ENCODE measurements at places on chromosomes 2 and 18.

DNA sequence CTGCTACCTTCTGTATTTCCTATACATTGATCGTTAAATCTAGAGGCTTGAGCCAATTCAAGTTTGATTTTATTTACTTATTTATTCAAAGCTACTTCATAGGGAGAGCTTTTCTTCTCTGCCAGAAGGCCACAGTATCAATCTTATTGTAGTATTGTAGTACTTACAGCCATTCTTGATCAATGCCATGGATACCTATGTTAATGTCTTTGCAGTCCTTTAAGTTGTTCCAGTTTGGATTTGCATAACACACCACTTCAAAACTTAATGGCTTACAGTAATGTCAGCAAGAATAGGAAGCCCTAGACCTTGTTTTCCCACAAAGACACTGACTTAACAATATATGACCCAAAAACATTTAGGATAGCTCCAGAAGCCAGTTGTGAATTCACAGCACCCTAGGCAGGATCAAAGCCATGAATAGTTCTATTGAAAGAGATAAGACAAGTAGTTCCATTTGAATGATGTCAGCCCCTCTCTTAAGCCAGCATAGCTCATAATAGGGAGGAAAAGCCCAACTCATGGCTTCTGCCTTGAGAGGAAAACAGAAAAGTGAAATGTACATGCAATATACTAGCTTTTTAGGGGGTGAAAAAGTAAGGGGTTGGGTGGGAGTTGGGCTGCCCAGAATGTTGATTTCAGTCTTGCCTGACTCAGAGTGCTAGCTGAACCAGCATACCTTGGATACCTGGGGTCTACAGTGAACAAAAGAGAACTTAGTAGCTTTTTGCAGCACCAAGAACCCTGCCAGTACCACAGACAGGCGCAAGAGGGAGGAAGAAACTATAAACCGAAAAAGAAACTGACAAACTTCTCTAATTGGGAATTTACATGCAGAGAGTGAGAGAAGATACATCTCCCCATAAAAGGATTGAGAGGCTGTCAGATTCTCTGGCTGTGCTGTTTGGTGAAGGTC is 101.4 kb downstream of the CAMKMT start:
- DNase-seq, result no peak

- no peak for DNase-seq
These were observed 374.5 kb downstream of the NCKAP5 start for GRCh38 chr2:133193544-133194361.

DNA sequence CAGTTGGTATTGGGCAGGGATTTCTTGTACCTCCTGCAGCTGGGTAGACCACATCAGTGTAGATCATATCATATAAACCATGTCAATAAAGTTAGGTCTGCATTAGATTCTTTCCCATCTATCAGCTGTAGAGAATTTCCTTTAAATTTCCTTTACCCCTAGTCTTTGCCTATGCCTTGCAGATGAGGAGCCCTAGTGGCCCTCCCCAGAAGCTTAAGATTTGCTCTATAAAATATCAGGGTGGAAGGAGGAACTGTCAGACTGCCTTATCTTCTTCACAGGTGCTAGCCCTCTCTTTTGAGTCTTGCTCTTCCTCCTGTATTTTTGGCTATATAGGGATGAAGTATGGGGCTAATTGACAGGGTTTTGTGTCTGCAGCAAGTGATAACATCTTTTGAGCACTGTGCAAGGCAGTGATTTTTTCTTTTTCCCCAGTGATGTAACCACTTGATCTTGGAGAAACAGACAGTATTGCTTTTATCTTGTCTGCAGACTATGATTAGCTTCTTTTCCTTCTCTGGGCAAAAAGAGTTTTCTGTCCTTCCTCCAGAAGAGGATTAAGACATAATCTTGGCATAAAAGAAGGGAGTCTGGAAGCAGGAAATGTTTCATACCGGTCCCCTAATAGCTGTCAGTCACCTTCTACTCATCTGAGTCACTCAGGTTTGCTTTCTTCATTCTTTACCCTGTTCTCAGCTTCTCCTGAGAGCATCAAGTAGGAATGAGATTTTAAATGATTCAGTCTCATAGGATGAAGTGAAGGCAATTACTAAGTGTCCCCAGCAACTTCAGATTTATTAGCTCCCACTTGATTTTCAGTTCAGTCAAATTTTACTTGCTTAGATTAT is 286.4 kb downstream of the CDH19 start:
- no peak for DNase-seq

DNA sequence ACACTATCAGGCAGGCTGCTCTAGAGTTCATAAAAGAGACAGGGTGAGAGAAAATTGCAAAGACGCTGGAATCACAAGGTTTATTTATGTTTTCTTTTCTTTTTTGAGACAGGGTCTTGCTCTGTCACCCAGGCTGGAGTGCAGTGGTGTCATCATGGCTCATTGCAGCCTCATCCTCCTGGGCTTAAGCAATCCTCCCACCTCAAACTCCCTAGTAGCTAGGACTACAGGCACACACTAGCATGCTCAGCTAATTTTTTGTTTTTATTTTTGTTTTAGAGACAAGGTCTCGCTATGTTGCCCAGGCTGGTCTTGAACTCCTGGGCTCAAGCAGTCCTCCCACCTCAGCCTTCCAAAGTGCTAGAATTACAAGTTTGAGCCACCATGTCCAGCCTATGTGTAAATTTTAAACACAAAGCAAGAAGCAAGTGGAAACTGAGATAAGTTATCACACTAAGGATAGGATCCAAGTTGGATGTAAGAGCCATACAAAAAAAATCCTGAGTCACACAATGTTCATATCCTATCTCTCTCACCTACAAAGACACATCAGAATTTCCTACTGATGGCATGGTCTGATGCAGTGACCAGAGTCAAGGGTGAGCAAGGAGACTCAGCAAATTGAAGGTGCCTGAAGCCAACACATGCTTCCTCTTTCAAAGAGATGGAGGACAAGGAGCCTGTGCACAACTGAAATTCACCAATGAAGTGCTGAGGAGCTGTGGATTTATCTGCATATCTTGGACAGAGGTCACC is 31.4 kb downstream of the MYL12B start:
- no peak for DNase-seq

DNA sequence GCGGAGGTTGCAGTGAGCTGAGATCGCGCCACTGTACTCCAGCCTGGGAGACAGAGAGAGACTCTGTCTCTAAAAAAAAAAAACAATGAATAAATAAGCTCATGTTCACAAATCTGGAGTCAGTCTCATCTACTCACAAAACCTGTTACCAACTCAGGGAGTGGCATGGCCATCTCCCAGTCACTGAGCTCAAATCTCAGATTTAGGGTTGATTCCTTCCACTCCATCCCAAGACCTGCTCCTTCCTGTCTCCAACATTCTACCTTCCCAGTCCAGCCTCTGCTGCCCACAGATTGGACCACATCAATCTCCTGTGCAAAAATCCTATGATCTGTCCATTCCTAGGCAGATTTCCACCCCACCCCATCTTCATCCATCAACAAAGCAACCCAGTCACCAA is 1.6 kb downstream of the STAT1 start:
- DNase-seq, result no peak

DNA sequence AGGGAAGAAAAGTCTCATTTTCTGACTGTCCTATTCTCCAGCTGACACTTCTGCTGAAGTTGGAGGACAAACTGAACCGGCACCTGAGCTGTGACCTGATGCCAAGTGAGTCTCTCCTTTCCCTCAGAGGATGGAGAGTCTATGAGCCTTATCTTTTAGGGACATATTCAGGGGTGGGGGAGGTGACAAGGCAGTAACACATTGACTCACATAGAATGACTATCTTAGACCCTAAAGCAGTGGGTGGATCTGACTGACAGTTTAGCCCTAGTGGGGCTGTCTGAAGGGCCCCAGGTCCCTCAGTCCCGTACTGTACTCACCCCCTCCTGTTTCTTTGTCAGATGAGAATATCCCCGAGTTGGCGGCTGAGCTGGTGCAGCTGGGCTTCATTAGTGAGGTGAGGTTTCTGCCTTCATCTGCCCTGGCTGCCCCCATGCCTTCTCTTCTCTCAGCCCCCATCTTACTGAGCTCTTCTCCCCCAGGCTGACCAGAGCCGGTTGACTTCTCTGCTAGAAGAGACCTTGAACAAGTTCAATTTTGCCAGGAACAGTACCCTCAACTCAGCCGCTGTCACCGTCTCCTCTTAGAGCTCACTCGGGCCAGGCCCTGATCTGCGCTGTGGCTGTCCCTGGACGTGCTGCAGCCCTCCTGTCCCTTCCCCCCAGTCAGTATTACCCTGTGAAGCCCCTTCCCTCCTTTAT is 805 bp upstream of the KRTCAP3 start:
- DNase-seq, result no peak

GRCh38 chr2:144924827-144925226 is 404.9 kb upstream of the ZEB2 start:
- no peak for DNase-seq

GRCh38 chr18:21444465-21445212 is 155.9 kb downstream of the ESCO1 start:
- DNase-seq, result no peak

GRCh38 chr2:23385748-23386338 is 864 bp downstream of the KLHL29 start:
- DNase-seq, result no peak

GRCh38 chr2:170770008-170770605 is at the start of gene ERICH2:
ERICH2 (plus strand) TSS chr2:170770378; CDS start chr2:170770682, 304 bp downstream.
- DNase-seq, result peak; percentile 21

- peak; percentile 50 for DNase-seq
These were observed at the start of gene DAW1 for GRCh38 chr2:227871375-227871791. DAW1 (plus strand) TSS chr2:227871631; CDS start chr2:227871690, 59 bp downstream.

GRCh38 chr2:235498946-235499812 is 5.3 kb downstream of the AGAP1 start:
- no peak for DNase-seq

DNA sequence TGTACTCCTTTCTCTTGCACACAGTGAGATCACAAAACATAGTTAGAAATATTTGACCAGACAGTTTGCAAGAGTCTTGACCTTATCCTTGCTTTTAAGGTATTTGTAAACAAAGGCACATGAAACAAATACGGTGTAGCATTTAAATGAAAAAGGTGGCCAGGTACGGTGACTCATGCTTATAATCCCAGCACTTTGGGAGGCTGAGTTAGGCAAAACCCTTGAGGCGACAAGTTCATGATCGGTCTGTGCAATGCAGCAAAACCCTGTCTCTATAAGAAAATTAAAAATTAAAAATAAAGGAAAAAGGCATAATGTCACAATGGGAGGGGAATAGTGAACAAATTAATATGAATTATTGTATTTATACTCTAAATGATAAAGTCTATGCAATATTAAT is 109.5 kb upstream of the PIK3C3 start:
- DNase-seq, result no peak

DNA sequence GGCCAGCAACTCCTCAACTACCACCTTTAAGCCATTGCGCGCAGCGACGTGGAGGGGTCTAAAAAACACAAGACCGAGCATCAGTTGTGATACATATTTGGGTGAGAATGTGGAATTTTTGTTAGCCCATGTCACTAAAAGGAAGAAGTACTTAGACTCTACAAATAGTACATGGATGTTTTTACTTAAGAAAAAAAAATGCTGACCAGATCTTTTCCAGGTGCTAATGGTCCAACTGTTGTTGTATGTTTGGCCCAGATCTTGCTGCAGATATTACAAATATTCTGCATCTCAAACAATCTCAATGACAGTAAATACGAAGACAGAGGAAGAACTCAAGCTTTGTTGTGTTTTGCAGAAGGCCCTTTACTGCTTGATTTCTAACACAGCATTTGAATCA is 67.1 kb upstream of the PGAP1 start:
- DNase-seq, result no peak

- DNase-seq, result no peak
These were observed 130.2 kb upstream of the ACVR2A start for GRCh38 chr2:147714582-147714981.

GRCh38 chr2:232833830-232834229 is 36.2 kb upstream of the SNORC start:
- no peak for DNase-seq

DNA sequence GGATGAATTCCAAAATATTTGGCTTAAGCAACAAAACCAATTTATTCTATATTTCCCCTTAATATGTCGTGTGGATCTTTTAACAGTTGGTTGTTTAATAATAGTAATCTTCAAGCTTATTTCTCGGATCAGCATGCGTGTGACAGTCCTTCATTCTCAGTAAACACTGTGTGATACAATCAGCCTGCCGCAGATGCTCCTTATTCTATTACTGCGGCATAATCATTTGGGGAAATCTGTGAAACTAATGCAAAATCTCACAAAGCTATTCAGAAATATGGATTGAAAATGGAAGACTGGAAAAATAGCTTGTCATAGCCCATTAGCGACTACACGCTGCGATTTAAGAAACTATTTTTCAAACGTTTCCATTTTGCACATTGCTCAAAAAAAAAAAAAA is 36.9 kb downstream of the LINC00305 start:
- no peak for DNase-seq

DNA sequence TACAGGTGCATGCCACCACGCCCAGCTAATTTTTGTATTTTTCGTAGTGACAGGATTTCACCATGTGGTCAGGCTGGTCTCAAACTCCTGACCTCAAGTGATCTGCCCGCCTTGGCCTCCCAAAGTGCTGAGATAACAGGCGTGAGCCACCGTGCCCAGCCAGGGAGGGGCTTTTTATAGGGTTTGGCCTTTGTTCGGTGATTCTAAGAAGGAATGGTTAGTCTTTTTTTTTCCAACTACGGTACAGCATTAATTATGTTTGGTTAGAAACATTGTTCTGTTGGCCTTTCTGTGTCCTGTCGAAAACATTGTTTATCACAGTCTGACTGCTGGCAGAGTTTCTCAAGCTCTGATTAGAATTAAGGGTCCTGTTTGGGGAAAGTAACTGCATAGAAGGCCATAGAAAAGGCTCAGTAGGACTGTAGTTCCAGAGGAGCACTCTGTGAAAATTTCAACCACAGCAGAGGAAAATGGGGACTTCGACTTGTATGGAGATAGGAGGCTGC is 19.3 kb upstream of the SMCHD1 start:
- DNase-seq, result no peak

GRCh38 chr18:26119246-26119645 is 14.4 kb upstream of the PSMA8 start:
- no peak for DNase-seq

GRCh38 chr2:69973335-69973735 is 11.9 kb upstream of the ASPRV1 start:
- no peak for DNase-seq

DNA sequence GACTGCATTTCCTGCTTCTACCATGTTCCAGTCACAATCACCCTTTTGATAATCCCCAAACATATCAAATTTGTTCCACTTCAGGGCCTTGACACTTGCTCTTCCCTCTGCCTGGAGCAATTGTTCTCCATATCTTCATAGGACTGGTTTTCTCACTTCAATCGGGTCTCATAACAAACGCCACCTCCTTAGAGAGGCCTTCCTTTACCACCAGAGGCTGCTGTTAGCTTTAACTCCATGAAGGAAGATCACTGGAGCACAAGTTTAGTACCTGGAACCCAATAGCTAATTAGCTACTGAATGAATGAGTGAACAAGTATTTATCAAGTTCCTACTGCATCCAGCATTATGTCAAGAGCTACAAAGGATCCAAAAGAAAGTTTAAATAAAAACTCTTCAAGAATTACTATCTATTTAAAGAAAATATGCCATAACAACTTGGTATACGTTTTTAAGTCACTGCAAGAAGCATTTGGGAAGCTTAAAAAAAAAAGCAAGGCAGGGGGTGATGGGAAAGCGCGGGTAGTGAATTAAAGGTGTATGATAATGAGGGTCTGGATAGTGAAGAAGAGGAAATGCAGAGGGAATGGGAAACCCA is 58.8 kb downstream of the BAZ2B start:
- DNase-seq, result no peak
